ENCODE measurements at places on chromosomes 1 and 21.

- DNase-seq = no peak
These were observed 276.1 kb upstream of the SPAG17 start for GRCh38 chr1:118461154-118461553.

DNA sequence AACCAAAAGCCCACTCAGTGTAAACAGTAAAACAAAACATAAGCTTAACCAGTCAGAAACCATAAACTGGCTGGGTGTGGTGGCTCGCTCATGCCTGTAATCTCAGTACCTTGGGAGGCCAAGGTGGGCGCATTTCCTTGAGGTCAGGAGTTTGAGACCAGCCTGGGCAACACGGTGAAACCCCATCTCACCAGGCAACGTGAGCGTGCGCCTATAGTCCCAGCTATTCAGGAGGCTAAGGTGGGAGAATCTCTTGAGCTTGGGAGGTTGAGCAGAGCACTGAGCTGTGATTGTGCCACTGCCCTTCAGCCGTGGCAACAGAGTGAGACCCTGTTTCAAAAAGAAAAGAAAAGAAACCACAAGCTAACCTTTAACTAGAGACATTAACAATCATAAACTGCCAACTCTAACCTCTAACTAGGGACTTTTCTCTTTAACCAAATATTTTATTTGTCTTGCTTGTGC lies 13.1 kb upstream of the PRRC2C start:
- no peak for DNase-seq

GRCh38 chr1:41700581-41700980 lies 216.1 kb upstream of the EDN2 start:
- no peak for DNase-seq

DNA sequence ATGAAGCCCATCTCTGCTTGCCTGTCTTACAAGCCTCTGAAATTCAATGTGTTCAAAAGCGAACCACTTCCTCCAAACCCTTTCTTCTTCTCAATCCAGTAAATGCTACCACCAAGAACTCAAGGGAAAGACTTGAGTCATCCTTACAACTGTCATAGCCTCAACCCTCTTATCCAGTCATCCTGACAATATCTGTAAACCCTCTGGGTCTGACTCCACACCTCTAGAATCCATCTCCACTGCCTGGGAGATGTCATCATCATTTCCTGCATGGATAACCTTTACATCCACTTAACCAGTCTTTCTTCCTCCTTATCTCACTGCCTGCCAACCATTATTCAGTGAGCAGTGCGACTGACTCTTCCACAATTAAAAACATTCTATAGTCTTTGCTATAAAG lies 441.1 kb downstream of the SETD4 start:
- DNase-seq = no peak

DNA sequence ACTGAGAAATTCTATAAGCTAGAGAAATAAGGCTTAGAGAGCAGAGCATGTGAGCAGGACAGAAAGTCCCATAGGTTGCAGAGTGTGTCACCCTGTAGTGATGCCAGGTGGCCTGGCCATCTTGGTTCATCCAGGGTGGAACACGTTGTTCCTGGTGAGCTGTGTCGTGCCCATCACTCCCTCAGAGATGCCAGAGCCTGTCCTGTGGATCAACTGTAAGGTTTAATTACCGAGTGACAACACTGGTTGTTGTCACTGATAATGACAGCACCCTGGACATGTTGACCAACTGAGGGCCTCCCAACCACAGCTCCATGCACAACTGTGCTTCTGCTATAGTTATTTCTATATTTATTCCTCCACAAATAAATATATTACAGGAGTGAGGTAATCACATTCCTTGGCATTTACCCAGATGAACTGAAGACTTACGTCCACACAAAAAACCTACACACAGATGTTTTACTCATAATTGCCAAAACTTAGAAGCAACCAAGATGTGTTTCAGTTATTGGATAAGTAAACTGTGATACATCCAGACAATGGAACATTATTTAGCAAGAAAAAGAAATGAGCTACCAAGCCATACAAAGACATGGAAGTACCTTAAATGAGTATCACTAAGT lies 6.2 kb downstream of the C1orf198 start:
- DNase-seq = no peak

DNA sequence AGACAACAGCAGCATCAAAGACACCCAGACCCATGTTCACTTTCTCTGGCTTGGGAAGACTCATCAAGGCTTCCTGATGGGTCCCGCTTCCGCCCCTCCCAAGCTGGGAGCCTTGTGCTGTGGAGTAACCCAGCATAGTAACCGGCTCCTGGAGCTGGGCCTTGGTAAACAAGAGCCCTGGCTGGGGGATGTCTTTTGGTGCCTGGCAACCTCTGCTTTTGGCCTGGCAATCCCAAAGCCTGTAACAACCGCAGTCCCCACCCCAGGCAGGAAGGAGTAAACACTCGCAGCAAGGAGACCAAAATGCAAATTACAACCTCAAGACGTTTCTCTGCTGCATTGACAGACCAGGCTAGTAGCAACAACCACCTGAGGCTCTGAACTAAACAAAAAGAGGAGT lies 16.9 kb upstream of the THRAP3 start:
- no peak for DNase-seq
